Activated gamma-delta T cell treated with Interleukin-2 at 50 U/mL for 16 hours (primary cell): ENCODE measurements at places on chromosomes 1 and 21.

DNA sequence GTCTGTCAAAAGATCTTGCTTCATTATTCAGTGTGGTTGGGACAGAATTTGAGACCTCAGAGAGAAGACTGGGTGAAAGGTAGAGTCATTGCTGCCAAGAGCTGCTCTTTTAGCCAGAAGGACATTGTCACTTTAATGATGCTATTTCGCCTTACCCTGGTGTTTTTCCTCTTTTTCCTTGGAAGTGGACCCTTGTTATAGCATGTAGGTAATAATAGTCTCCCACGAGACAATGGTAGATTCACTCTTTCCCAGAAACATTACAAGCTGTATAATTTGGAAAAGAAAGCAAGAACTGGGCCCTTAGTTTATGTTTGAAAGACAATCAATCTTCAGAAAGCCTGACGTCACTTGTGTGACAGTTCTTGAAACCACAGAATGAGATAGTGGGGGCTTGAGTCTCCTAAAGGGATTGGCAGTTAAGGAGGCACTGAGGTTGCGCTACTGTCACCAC lies 3.8 kb downstream of the SERTAD4 start:
- DNase-seq: no peak

DNA sequence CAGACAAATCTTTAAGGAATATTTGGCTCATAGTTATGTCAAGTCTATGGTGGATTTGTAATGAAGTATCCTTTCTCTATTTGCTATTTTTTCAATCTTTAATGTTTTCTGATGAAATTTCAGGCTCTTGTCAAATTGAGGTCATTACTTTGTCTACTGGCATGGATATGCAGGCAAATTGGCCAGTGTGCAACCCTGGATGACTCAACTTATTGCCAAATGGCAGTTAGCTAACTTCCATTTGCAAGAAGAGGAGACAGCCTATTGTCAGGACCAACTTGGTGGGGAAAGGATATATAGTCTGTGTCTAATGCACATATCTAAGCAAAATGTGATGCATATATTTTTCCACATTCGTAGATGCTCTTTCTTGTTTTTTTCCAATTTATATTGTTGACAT lies 530.5 kb downstream of the PTBP2 start:
- no peak for DNase-seq

DNA sequence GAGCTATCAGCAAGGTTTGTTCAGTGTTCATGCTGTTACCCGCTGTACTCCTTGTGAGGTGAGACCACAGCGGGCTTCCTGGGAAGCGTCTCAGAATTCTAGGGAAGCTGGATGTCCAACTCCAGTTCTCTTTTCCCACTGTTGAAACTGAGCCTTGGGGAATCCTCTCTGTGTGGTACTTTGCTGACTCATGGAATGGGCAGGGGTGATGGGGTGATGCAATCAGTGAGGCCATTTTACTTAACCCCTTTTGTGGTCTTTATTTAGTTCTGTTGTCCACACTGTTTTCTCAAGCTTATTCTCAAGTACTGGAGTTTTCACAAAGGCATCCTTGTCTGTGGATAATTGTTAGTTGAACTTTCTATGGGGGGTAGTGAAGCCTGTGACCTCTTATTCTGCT lies 42.6 kb downstream of the ACKR1 start:
- DNase-seq: no peak

DNA sequence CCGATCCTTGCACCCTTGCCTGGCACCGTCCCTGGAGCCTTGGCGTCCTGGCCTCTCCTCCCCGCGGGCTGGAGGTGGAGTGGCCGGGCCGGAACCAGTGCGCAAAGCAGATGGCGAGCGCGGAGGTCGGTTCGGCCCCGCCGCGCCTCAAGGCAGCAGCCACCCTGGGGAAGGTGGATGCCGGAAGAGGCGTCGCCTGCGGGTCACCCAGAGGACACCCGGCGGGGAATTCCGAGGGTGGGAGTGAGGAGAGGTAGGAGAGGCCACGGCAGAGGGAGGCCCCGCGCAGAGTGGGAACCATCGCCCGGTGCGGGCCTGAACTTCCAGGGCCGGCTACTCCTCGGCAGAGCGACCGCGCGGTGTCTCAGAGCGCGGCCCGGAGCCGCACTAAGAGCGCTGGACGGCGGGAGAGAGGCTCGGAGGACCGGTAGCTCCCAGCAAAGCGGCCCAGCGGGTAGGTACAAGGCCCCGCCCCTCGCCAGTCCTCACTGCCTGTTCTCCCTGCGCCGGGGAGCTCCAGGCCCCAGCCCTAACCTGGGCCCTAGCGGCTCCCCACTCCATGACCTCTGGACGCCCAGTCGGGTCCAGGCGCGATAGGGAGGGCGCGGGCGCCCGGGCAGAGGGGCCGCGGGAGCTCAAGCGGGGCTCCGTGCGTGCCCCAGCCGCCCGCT lies at the start of gene RNF207:
TSS of gene RNF207 (plus strand) at position 271 of the 671 bp plus-strand sequence. CDS start 417 bp downstream, outside the sequence.
- DNase-seq: peak; percentile 34

- no peak for DNase-seq
These were observed 137.3 kb upstream of the GJB5 start for GRCh38 chr1:34617321-34618118.

DNA sequence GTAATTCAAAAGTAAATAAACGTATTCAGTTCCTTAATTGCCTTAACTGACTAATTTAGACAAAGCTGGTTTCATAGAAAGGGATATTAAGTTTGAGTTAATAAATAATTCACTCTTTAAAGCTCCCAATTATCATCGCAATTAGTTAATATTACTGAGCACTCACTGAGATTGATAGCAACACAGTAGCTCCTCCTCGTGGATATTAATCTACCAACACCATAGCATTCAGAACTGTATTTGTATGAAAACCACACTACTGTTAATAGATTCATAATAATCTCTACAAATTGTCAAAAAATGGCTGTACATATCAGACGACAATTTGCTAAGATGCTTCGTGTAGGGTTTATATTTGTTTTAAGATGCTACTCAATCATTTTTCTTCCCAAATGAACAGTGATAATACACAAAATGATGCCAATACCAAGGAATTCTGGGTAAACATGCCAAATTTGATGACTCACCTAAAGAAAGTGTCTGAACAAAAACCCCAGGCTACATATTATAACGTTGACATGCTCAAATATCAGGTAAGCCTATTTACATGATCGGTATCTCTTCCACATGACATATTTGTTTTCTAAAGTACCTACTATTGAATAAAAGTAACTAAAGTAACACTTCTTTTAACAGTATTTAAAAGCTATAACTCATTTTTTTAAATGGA lies 18.8 kb upstream of the DYNLT5 start:
- DNase-seq: no peak

GRCh38 chr21:44074315-44074958 lies 32.8 kb upstream of the PWP2 start:
- no peak for DNase-seq

GRCh38 chr1:23528250-23528978 lies 2.6 kb downstream of the E2F2 start:
- peak; percentile 84 for DNase-seq

- DNase-seq: peak; percentile 77
These were observed 57.3 kb downstream of the MAB21L3 start for GRCh38 chr1:116168277-116169032.

DNA sequence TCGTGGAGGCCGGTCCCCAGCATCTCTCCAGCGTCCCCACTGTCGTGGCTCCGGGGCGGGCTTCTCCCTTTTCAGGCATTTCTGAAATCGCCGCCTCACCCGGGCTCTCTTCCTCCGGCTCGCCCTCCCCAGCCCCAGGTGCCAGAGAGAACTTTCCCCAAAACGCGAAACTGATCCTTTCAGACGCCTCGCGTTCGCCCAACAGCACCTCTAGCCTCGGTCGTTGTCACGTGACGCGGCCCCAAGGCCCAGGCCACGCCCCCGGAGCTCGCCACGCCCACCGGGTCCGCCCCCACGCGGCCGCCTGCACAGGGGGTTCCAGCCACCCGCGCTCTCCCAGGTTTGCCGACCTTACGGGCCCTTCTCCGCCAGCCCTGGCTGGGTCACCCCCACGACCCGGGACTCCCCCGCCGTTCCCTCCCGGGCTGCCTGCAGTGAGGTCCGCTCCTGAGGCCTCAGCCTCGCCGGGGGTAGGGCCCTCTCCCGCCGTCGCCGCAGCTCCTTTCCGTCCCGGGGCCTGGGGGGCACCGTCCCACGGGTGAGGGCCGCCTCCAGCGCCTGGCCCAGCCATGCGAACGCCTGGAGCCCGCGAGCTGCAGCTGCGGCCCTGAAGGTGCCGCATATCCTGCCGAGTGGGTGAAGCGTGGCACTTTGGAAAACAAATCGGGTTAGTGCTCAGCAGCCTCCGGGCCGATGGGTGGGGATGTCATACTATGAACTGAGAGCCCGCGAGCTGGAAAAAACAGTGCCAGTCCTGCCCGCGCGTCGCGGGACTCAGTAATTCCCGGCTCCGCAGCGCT lies 21.0 kb downstream of the H3-3A start:
- DNase-seq: peak; percentile 92

DNA sequence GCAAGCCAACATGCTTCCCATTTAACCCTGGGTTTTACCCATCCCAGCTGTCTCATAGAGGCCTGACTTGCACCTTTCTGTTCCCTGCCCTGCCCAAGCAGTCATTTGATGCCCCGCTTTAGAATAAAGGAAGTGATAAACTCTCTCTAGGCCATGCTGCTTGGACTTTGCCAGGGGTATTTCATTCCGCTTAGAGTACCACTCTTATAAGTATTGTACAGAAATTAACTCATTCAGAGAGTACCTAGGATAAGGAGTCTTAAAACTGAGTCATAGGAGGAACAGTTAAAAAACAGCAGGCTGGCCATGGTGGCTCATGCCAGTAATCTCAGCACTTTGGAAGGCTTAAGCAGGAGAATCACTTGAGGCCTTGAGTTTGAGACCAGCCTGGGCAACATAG lies 21.0 kb upstream of the LYST start:
- DNase-seq: no peak

GRCh38 chr1:119582801-119583200 lies 65.3 kb downstream of the ZNF697 start:
- DNase-seq: no peak

GRCh38 chr1:208219659-208220282 lies 24.4 kb downstream of the PLXNA2 start:
- DNase-seq: no peak

DNA sequence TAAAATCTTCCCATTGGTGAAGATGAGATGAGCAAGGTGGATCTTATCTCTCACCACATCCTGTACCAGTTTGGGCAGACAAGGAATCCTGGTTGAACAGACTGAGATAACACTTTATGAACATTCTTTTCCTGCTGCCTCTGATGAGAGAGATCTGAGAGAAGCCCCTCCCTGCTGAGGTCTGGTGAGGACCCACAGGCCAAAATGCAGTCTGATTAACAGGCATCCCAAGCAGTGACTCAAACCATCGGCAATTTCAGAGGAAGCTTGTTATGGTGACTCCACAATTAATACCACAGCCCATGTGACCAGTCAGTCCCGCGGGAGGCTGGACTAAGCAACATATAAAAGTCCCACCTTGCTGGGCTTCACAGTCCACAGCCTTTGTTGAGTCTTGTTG lies at the start of gene PRR9:
TSS of gene PRR9 (plus strand) at position 373 of the 400 bp plus-strand sequence. CDS start 561 bp downstream, outside the sequence.
- no peak for DNase-seq

GRCh38 chr21:22743085-22743484 lies 1744.9 kb downstream of the NCAM2 start:
- no peak for DNase-seq

DNA sequence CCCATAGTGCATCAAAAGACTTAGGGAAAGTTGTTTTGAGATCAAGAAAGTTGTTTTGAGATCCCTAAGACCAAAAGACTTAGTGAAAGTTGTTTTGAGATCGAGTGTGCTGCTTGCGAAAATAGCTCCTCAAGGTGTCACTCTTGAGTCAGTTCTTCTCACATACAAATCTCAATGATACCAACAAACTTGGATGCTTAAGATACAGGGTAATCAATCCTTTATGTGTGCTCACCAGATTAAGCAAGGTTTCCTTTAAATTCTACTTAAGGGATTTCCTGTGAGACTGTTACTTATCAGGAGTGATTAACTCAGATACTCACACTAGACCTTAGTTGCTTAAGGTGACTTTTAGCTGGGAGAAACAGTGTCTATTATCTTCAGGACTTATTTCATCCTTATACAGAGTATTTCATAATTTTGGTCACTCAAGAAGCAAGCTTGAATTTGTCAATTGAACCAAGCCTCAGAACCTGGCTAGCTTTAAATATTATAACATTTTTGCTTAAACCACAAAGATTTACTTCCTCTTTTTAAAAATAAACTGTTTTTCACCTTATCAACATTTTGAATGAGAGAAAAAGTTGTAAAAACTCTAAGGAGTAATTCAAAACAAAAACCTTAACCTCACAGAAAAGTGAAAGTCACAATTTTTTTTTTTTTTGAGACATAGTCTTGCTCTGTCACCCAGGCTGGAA lies 8.0 kb upstream of the RLF start:
- peak; percentile 19 for DNase-seq

DNA sequence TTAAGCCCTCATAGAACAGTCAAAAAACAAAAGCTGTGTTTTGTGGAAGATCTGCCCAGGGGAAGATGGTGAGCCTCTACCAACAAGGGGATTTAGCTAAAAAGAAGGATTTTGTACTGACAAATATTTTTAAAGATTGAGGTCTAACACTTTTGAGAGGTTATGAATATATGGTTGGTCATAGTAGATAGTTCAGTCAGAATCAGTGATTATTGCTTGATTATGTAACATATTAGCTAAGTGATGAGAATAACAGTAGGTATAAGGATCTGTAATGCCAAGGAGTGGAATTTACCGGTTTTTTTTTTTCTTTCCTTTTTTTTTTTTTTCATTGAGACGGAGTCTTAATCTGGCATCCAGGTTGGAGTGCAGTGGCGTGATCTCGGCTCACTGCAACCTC lies 79.0 kb downstream of the SASS6 start:
- DNase-seq: no peak

GRCh38 chr1:13809461-13810159 lies 109.6 kb downstream of the PRDM2 start:
- DNase-seq: no peak

DNA sequence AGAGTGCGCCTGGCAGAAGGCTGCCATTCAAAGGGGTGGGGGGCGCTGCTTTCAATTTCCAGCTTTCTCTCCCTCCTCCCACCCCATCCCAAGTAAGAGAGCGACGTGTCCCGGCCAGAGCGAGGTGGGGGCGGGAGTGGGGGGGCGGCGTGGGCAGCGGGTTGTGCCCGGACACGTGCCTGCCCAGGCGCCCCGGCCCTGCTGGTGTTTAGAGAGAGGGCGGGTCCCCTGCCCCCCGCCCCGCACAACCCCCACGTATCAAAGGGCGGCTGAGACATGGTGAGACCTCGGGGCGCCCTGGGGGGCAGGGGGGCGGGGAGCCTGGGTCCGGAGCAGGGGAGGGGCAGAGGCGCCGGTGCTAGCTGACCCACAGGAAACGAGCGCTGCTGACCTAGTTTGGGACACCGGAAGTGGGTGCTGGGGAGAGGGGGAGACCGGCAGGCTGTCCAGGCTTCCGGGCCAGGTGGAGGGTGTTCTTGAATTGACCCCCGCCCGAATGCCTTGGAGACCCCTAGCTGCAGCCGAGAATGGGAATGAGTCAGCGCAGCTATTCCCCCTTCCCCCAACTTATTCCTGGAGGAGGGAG lies 1.3 kb downstream of the ZBTB7B start:
- DNase-seq: no peak

GRCh38 chr1:236759252-236759859 lies 35.7 kb upstream of the MTR start:
- DNase-seq: no peak
